ENCODE measurements at places on chromosomes 2 and 18. TPM values are rescaled to one million over a fixed set of nuclear protein-coding genes. Genes with fewer than 3 reads are reported as not detected.

DNA sequence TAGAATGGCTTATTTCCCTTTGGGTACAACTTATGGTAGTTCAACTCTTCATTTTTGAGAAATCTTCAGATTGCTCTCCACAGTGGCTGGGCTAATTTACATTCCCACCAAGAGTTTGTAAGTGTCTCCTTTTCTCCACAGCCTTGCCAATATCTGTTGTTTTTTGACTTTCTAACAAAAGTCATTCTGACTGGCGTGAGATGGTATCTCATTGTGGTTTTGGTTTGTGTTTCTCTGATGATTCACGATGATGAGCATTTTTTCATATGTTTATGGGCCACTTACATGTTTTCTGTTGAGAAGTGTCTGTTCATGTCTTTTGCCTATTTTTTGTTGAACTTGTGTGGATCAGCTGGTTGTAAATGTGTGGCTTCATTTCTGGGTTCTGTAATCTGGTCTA lies 871.0 kb downstream of the EPHA4 start:
- no peaks in the 10 kb centered on the region for H3K4me1 ChIP-seq
- no peaks in the 10 kb centered on the region for H3K36me3 ChIP-seq
- no peak overlapping the region for H3K4me3 ChIP-seq
- H3K27ac ChIP-seq, result no peak overlapping the region
- H3K27me3 ChIP-seq, result peaks cover 10% of the 10 kb centered on the region
- no peak for DNase-seq

DNA sequence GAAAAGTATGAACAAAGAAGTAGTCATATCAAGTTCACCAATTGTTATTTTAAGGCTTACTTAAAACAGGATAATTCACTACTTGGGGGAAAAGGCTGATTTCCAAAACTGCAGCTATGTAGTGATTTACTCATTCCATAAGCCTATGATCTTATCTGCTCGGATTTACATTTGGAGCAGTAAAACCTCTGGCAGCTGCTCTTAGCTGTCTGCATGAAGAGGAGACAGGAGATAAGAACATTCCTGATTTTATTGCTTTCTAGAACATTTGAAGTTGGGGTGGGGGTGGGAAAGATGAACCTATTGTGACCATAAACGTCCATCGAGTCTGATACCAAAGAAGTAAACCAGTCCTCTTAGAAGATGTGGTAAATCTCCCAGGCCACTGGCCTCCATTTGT lies 120.9 kb downstream of the MMADHC start:
- no peaks in the 10 kb centered on the region for H3K36me3 ChIP-seq
- H3K4me3 ChIP-seq, result no peak overlapping the region
- no peak overlapping the region for H3K27ac ChIP-seq
- H3K4me1 ChIP-seq, result no peaks in the 10 kb centered on the region

GRCh38 chr18:67520351-67520921 lies 3.9 kb upstream of the DSEL start:
- H3K36me3 ChIP-seq, result no peaks in the 10 kb centered on the region
- H3K27me3 ChIP-seq, result peaks cover 14% of the 10 kb centered on the region
- no peak overlapping the region for H3K4me3 ChIP-seq
- no peak overlapping the region for H3K27ac ChIP-seq

DNA sequence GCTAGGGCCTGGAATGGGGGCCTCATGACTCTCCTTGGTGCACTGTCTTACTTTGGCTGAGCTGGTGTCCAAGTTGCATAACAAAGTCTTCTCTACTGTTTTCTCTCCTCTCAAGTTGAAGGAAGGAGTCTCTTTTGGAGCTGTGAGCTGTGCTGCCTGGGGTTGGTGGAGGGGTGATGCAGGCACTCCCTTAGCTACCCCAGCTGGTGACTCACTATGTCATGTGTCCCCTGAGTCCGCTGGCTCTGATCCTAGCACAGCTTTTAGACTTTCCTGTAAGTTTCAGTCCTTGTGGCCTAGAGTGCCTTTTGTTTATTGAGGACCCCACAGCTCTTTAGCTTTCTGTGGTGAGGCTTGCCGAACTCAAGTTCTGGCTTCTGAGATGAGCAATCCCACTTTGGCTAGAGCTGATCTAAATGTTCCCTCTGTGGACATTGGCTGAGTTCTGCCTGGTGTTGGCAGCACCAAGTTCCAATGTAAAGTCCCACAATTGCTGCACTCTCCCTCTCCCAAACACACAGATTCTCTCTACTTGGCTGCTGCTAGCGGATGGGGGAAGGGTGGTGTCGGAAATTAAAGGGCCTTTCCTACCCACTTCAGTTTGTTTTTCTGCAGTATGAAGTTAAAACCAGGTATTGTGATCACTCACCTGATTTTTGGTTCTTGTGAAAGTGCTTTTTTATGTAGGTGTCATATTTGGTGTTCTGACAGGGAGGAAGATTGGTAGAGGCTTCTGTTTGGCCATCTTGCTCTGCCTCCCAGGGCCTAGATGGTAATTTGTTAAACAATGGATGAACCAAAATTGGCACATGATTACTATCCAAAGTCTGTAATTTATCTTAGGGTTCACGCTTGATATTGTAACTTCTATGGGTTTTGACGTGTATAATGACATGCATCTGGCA lies 83.2 kb downstream of the COMMD1 start:
- H3K4me1 ChIP-seq, result no peaks in the 10 kb centered on the region
- no peak overlapping the region for H3K4me3 ChIP-seq
- H3K36me3 ChIP-seq, result peaks cover 1% of the 10 kb centered on the region
- no peaks in the 10 kb centered on the region for H3K27me3 ChIP-seq
- H3K27ac ChIP-seq, result no peak overlapping the region

DNA sequence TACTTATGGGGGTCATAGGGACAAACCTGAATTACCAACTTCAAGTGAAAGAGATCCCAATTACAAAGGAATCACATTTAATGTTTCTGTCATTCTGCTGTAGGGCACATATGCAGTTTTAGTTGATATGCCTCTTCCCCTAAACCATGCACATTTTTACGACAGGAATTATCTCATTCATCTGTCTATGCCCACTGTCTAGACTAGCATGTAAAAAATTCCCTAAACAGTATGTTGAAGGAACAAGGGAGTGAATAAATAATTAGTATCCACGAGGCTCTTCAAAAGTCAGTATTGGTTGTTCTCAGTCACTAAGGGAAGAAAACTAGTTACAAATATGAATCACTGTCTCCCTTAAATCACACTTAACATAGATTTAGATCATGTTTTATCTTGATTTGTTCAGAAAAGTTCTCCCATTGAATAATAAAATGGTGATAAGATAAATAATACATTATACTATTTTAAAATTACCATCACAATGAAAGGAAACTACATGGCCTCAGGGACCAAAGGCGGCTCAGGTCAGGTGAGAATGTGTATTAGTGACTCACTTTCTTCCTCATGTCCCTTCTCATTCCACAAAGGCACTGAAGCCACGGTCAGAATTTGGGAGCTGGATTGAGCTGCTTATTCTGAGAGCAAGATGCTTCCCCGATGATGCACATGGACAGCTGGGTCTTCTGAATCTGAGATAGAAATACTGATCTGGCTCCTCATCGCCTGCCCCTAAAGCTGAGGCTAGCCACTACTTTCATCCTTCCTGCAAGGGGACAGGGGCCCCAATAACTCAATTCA lies 29.1 kb downstream of the DYM start:
- no peak overlapping the region for H3K27ac ChIP-seq
- no peak overlapping the region for H3K4me3 ChIP-seq
- H3K27me3 ChIP-seq, result no peaks in the 10 kb centered on the region
- H3K4me1 ChIP-seq, result peaks cover 5% of the 10 kb centered on the region
- no peak for DNase-seq
- H3K36me3 ChIP-seq, result peaks cover 20% of the 10 kb centered on the region

- H3K36me3 ChIP-seq, result no peaks in the 10 kb centered on the region
- H3K27me3 ChIP-seq, result no peaks in the 10 kb centered on the region
- DNase-seq, result no peak
- no peak overlapping the region for H3K4me3 ChIP-seq
- no peaks in the 10 kb centered on the region for H3K4me1 ChIP-seq
Measured at GRCh38 chr2:23021311-23022120, 363.5 kb upstream of the KLHL29 start.

- H3K27me3 ChIP-seq, result peaks cover 2% of the 10 kb centered on the region
- no peaks in the 10 kb centered on the region for H3K36me3 ChIP-seq
- no peaks in the 10 kb centered on the region for H3K4me1 ChIP-seq
Measured at GRCh38 chr2:173523497-173523896, 168.8 kb downstream of the CDCA7 start.

- H3K27me3 ChIP-seq, result peaks cover 22% of the 10 kb centered on the region
- H3K4me1 ChIP-seq, result no peaks in the 10 kb centered on the region
- no peak overlapping the region for H3K27ac ChIP-seq
- no peak overlapping the region for H3K4me3 ChIP-seq
Measured at GRCh38 chr2:100285011-100285410, 37.3 kb downstream of the LONRF2 start.

- H3K27ac ChIP-seq, result no peak overlapping the region
- H3K4me1 ChIP-seq, result peaks cover 16% of the 10 kb centered on the region
- DNase-seq, result no peak
- no peaks in the 10 kb centered on the region for H3K36me3 ChIP-seq
- H3K4me3 ChIP-seq, result no peak overlapping the region
Measured at GRCh38 chr2:168663993-168664392, 138.4 kb upstream of the NOSTRIN start.

The OTX1 gene
- total RNA-seq, result not detected

The GCG gene
- total RNA-seq, result not detected

The ANKRD62 gene
- not detected for total RNA-seq

The ABCG8 gene
- not detected for total RNA-seq

Measured in activated CD4-positive, alpha-beta memory T cell treated with anti-CD3 and anti-CD28 coated beads for 36 hours (primary cell).